ENCODE measurements at places on chromosomes 11 and 22.

DNA sequence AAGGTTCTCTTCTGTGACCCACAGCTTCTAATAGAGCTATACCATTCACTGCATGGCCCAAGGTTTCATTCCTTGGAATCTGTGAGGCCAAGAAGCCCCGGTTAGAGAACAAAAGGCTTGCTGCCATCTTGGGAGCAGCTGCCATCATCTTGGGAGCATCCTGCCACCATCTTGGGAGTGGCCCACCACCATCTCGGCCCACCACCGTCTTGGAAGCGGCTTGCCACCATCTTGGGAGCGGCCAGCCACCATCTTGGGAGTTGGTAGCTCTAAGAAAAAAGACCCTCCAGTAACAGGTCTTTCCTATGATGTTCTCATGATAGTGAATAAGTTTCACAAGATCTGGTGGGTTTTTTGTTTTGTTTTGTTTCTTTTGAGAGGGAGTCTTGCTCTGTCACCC, 703.9 kb upstream of the ANO3 start:
- no peak for DNase-seq

DNA sequence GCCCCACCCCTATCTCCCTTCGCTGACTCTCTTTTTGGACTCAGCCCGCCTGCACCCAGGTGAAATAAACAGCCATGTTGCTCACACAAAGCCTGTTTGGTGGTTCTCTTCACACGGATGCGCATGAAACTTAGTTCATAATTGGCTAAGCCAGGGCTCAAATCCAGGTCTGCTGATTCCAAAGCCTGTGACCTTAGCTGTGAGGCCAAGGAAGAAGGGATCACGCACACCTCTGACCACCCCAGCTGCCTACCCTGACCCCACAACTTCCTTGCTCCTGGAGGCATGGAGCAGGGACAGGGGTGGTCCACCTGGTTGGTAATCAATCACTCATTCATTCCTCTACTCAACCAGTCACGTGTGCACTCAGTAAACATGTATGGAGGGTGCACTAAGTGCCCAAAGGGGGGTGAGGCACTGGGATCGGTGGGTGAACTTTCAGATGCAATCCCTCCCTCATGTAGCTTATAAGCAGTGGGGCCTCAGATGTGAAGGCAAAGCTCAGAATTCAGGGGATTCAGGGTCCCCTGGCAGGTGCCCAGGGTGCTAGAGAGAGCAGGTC, 10.3 kb downstream of the FXYD2 start:
- DNase-seq = no peak

GRCh38 chr11:59710136-59710847, 3.4 kb downstream of the OR10V1 start:
- no peak for DNase-seq

DNA sequence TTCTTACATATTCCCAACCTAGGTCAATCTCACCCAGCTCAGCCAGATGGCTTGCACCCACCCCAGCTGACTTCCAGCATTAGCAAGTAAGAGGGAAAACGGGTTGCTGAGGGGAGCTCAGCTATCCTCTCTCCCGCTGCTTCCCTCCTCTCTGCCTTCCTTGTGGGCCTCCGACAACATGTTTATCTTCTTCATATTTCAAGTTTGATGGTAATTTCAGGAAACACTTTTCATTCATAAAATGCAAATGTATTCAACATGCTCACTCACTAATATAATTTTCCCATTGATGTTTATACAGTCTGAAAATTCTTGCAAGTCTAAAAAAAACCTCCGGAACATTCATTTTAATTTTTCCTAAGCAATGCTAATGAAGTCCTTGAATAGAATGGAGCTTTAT, 372.5 kb upstream of the B3GAT1 start:
- no peak for DNase-seq

GRCh38 chr11:128658502-128658901, 35.4 kb upstream of the FLI1 start:
- no peak for DNase-seq

DNA sequence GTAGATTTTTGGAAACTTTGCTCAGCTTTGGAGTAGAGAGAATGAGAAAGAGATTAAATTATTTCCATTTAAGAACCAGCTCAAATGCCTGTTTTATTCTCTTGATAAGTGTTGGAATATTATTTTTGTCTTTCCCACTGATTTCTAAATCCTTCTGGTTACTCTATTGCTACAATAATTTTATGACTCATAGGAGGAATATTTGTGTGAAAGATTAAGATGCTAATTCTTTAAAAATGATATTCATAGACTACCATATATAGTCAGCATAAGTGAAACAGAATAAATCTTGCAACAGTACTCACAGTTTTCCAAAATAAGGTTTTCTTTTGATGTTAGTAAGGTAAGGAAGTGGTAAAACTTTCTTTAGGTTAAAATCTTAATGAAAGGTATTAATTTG, 60.9 kb downstream of the YAP1 start:
- DNase-seq = no peak

DNA sequence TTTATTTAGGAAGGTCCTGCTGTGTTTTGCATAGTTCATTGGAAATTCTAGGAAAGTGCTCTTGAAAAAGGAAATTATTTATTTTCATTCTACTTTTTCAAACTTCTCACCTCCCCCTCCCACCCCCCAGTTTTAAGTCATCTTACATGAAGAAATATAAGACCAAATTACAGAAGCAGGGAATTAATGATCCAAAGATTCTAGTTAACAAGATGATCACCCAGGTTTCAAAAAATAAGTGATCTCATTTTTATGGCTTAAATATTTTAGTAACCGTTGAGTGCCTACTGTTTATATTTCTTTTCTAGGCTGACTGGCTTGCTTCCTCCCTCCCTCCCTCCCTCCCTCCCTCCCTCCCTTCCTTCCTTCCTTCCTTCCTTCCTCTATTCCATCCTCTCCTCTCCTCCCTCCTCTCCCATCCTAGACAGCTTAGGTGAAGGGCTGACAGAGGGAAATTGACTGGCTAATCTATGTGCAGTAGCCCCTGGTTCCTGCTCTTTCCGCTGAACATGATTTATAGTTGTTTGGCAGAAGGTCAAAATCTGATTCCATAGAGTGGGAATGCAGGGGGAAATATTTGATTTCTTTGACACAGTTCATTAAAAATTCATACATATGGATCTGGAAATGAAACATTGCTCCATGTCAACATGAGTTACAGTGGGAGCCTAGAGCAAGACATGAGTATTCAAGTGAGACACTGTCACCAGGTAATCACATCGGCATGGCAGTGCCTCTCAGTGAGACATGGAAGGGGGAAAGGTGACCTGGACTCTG, 123.4 kb downstream of the COMMD9 start:
- DNase-seq = no peak

DNA sequence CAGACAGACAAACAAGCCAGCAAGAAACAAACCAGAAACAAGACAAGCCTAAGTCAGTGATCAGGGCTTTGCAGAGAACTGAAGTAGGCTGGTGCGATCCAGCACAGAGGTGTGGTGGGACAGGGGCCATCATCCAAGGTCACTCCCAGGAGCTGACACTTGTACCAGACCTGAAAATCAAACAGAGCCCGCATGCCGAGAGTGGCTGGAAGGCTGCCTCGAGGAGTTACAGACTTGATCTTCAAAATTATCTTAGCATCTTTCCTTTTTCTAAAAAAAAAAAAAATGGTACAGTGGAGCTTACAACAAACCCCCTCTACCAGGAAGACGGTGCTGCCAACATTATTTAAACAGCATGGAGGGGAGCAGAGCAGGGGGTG, 8.8 kb upstream of the SCUBE1 start:
- no peak for DNase-seq

- DNase-seq = no peak
Observed at GRCh38 chr11:132981131-132981956, 551.0 kb downstream of the OPCML start.

DNA sequence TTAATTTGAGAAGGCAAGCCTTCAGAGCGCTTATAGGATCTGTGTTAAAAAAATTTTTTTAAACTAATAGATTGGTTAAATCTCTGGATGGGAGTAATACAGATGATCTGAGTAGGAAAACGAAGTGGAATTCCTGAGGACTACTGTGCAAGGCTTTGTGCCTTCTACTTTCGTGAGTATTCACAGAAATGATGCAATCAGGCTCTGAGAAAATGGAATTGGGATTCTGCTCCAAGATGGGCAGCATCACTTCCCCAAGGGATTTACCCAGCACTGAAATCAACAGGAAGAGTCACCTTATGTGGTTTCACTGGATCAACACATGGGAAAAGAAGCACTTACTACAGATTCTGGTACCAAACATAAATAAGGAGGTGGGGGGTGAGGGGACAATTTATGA, 12.5 kb downstream of the KMT5B start:
- DNase-seq = no peak

DNA sequence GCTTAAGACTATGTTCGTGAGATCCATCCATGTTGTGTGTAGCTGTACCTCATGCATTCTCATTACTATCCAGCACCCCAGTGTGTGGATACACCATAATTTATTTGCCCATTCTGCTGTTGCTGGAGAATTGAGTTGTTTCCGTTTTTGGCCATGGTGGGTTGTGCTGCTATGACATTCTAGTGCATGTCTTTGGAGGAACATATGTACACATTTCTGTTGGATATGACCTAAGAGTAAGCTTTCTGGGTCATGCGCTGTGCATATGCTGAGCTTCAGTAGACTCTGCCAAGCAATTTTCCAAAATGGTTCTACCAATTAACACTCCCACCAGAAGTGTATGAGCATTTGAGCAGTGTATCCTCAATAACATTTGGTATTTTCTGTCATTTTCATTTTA, 316.6 kb downstream of the MIAT start:
- DNase-seq = no peak

- DNase-seq = no peak
Observed at GRCh38 chr11:14075118-14076078, 112.9 kb downstream of the SPON1 start.

DNA sequence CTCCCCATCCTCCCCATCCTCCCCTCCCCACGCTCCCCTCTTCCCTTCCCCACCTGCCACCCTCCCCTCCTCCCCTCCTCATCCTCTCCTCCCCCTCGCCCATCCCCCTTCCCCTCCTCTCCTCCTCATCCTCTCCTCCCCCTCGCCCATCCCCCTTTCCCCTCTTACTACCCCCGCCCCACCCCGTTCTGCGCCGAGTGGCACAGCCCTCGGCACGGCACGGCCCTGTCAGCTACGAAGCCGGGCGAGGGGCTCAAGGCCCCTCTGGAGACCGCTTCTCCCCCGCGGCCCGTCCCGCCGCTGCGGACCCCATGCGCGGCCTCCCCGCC, 449.9 kb downstream of the OPCML start:
- DNase-seq = no peak

GRCh38 chr11:43723617-43724016, 43.1 kb downstream of the HSD17B12 start:
- no peak for DNase-seq

GRCh38 chr22:33747576-33748180, 172.6 kb downstream of the LARGE1 start:
- no peak for DNase-seq

DNA sequence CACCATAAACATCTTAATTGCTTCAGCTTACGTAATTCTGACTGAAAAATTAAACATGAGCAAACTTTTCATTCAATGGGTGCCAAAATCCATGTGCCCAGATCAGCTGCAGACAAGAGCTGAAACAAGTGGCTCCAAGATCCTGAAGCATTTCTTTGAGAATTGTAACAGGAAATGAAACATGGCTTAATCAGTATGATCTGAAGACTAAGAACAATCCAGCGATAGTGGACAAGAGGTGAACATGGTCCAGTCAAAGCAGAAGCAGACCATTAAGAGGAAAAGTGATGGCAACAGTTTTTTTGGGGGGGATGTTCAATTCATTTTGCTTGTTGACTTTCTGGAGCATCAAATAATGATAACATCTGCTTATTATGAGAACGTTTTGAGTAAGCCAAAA, 1964.5 kb upstream of the RAG2 start:
- DNase-seq = no peak

- DNase-seq = no peak
Observed at GRCh38 chr11:115390441-115390840, 113.8 kb downstream of the CADM1 start.

- DNase-seq = no peak
Observed at GRCh38 chr11:87185228-87185627, 147.5 kb downstream of the TMEM135 start.

DNA sequence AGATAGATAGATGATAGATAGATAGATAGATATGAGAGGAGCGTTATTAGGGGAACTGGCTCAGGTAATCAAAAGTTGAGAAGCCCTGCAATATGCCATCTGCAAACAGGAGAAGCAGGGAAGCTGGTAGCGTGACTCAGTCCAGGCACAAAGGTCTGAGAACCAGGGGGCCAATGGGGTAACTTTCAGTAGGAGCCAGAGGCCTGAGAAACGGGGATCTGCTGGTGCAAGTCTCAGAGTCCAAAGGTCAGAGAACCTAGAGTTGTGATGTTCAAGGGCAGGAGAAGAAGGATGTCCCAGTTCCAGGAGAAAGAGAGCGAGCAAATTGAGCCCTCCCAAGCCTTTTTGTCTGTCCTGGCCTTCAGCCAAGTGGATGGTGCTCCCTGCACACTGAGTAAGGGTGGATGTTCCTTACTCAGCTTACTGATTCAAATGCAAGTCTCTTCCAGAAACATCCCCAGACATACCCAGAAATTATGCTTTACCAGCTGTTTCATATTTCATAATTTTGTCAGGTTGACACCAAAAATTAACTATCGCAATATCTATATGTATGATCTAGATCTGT, 87.8 kb upstream of the SLC22A12 start:
- no peak for DNase-seq

Data from left ventricle myocardium superior (tissue), 1 donor.